ENCODE measurements at places on chromosomes 13 and 19.

- H3K36me3 ChIP-seq = no peaks in the 10 kb centered on the region
- H3K27me3 ChIP-seq = no peaks in the 10 kb centered on the region
- DNase-seq = no peak
- no peak overlapping the region for H3K27ac ChIP-seq
- no peak overlapping the region for H3K4me3 ChIP-seq
Measured at GRCh38 chr13:32734511-32734910, 148.3 kb downstream of the PDS5B start.

DNA sequence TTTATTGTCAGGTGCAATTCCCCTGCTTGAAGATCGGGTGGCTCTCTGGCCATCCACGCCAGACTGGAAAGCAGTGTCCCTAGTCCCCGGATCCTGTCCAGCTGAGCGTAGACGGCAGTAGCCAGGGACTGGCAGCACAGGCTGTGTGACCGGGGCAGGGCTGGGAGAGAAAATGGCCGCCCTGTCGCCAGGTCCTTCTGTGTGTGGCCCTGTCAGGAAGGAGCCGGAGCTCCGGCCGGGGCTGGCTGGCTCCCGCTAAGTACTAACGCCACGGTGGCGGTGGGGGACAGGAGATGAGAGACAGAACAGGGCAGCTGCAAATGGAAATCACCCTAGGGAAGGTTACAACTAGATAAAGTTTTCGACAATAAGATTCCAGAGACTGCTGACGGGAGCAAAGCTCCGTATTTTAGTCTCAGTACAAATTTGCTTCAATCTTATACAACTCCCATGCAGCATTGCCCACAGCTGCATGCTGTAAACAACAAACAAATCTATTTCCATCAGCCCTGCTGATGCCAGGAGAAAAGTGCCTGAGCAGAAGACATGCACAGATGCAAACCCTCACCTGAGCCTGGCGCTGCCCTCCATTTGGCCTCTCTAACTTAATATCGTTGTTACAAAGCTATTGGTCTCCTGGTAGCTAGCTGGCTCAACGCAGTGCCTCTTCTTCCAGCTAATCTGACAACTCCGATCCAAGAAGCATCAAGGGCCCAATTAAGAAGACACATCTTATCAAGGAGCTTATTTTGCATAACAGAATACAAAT, 253.0 kb downstream of the TSHZ3 start:
- no peaks in the 10 kb centered on the region for H3K36me3 ChIP-seq
- no peak overlapping the region for H3K27ac ChIP-seq
- H3K4me1 ChIP-seq = no peaks in the 10 kb centered on the region
- no peak for DNase-seq

DNA sequence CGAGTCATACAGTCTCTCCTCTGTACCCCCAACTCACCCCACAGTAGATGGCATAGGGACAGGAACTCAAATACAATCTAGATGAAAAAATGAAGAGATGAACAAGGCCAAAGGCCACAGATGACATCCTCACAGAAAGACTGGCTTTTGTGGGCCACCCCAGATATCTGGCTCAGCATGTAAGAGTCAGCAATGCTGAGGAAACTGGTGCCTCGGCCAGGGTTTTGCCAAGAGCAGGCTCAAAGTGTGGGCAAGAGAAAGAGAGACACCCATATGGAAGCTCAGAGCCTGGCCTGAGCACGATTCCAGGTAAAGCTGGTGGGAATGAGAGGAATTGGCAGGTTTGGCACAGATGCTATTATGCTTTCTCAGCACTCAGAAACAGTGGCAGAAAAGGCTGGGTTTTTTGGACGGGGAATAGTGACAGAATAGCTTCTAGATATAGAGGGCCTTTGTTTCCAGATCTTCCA, 460.6 kb downstream of the FOXO1 start:
- H3K36me3 ChIP-seq = no peaks in the 10 kb centered on the region
- no peak overlapping the region for H3K4me3 ChIP-seq
- peak overlapping the region; percentile 39 for H3K27ac ChIP-seq

DNA sequence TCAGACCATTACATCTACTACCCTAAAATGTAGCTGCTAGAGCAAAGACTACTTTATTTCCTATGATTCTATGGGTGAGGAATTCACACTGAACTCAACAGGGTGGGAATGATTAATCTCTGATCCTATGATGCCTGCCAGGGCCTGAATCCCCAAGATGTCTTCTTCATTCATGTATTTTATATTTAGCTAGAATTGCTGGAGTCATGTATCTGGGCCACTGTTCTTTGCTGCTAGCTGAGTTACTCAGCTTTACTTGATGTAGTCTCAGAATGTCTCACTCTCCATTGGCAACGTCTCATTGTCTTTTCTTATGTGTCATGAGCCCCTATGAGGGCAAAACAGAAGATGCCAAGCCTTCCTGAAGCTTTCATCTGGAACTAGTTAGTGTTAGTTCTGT, 21.1 kb downstream of the ZNF582 start:
- no peak for DNase-seq
- no peak overlapping the region for H3K27ac ChIP-seq
- H3K4me1 ChIP-seq = peaks cover 20% of the 10 kb centered on the region
- H3K4me3 ChIP-seq = no peak overlapping the region
- H3K27me3 ChIP-seq = no peaks in the 10 kb centered on the region

GRCh38 chr19:41623360-41623759, 3.5 kb downstream of the CEACAM4 start:
- no peaks in the 10 kb centered on the region for H3K27me3 ChIP-seq
- DNase-seq = no peak
- no peak overlapping the region for H3K27ac ChIP-seq
- H3K36me3 ChIP-seq = no peaks in the 10 kb centered on the region
- no peak overlapping the region for H3K4me3 ChIP-seq
- H3K4me1 ChIP-seq = no peaks in the 10 kb centered on the region

- no peak overlapping the region for H3K27ac ChIP-seq
- H3K27me3 ChIP-seq = no peaks in the 10 kb centered on the region
- no peaks in the 10 kb centered on the region for H3K36me3 ChIP-seq
- no peak for DNase-seq
- H3K4me1 ChIP-seq = no peaks in the 10 kb centered on the region
Measured at GRCh38 chr19:17974551-17974950, 7.6 kb downstream of the KCNN1 start.

All from vagina (tissue), 2 donors.